Stimulated activated CD8-positive, alpha-beta memory T cell treated with anti-CD3 and anti-CD28 coated beads, Interleukin-15, amount 100 ng/mL, for 24 hours (primary cell): ENCODE measurements at places on chromosomes 11 and 22.

- DNase-seq, result no peak
These were observed 69.5 kb downstream of the AMBRA1 start for GRCh38 chr11:46524201-46524770.

GRCh38 chr11:3920148-3920852 is 64.8 kb downstream of the STIM1 start:
- no peak for DNase-seq

GRCh38 chr11:7167976-7168740 is 79.4 kb downstream of the RBMXL2 start:
- no peak for DNase-seq

- no peak for DNase-seq
These were observed 15.2 kb downstream of the DHCR7 start for GRCh38 chr11:71432761-71433647.

DNA sequence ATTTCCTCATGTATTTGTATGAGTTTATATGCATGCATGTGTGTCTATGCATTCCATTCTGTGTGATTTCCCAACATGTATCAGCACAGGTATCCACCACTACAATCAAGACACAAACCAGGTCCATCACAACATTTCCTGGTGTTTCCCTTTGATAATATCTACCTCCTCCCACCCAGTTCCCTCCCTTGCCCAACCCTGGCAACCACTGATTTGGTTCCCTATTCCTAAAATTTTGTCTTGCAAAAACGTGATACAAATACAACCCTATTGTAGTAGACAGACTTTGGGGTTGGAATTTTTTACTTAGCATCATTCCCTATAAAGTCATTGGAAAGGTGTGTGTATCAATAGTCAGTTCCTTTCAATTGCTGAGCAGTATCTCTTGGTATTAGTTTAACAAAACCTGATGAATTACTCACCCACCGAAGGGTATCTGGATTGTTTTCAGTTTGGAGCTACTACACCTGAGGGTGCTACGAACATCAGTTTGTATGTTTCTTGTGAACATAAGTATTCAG is 51.8 kb upstream of the IGLL5 start:
- DNase-seq, result no peak

DNA sequence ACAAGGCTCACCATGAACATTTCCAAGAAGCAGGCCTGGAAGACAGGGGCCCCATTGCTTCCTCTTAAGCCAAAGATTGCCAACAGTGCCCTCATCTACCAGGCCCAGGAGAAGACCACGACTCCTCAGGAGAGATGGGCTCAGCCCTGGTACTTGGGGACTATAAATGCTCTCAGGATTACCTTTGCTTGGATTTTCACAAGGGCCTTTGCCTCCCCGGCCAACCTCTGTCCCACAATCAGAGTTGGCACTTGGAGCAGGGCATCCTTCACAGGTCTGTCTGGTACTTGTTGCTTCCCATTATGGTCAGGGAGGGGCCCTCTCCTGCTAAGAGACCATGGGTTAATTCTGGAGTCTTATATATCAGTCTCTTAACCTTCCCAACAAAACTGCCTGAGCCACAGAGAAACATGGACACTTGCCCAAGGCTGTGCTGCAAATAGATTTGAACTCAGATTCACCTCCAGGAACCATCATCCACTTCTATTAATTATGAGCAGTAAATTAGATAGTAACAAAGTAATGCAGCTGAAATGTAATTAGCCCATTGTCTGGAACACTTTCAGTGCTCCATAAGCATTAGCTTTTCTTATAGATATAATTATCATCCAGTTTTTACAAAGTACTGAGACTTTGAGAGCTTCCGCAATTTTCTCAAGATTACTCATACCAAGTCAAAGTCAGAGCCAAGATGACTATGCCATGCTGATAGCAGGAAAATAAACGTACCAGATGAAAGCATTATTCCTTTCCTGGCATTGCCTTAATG is 33.5 kb downstream of the POU2AF3 start:
- no peak for DNase-seq

DNA sequence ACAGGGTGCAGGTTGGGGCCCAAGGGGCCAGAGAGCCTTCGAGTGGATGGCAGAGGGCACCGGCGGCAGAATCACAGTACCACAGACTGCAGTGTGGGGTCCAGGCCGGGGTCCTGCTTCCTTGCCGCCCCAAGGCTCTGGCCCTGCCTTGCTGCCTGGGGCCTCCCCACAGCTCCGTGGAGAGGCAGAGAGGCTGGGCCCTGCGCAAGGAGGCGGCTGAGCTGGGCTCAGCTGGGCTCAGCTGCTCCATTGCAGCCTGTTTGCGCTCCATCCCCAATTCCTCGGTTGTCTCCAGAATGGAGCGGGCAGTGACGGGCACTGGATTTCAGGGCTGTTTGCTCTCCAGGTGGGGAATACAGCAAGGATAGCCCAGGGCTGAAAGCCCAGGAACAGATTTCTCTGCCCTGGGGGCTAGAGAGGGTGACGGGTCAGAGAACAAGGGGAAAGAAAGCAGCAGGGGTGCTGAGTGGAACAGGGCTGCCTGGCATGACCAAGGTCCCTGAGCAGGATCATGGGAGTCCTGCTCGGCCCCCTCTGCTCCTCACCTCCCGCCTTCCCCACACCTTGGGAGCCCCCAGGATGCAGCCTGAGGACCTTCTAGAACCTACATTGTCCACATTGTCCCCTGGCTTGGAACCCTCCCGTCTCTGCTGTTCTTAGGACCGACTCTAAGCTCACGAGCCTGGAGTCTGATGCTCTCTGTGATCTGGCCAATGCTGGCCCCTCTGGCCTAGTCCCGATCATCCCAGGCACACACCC is 18.9 kb downstream of the MRGPRG start:
- no peak for DNase-seq

DNA sequence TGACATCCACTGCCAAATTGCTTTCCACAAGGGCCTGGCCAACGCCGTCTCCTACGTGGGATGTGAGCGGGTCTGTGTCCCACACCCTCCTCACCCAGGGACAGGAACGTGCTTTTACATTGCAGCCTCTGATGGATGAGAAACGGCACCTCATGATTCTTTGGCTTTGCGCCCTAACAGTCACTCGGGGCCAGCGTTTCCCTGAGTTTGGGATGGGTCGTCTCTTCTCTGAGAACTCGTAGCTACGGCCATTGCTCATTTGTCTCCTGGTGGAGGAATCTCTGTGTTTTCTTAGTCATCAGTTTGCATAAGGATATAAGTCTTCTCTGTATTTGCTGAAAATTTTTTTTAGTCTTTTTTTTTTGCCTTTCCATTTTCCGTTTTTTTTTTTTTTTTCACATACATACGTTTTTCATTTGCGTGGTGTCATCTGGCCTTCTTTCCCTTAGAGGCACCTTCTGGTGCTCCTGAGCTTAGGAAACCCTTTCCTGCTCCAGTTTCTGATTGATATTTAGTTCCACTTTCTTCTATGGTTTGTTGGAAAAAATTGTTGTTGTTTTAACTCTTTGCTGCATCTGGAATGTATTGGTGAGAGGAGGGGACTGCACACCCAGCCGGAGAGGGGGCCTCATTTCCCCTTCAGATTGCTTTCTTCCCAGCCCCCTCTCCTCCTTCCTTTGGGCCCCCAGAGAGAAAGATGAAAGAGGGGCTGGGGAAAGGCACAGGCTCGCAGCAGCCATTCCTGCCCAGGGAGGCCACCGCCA is 12.0 kb downstream of the TNNT3 start:
- no peak for DNase-seq

- no peak for DNase-seq
These were observed 23.8 kb downstream of the SLC6A5 start for GRCh38 chr11:20623252-20623651.

GRCh38 chr11:45960387-45961095 is 38.1 kb downstream of the LARGE2 start:
- DNase-seq, result no peak

DNA sequence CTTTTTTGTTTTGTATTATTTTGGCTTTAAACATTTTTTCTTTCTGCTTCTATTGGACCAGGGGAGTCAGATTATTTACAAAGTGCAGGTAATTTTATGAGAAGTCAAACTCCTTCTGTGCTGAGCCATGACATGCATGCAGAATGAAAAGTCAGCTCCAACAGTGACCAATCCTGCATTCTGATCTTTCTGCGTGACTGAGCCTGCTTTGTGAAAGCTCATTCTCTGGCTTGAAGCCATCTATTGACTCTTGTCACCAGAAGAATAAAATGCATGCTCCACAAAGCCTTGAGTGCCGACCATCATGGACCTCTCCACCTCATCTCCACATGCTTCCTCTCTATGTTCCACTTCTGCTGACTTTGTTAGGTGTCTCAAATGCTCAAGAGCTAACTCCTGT is 50.2 kb downstream of the MIAT start:
- DNase-seq, result no peak

DNA sequence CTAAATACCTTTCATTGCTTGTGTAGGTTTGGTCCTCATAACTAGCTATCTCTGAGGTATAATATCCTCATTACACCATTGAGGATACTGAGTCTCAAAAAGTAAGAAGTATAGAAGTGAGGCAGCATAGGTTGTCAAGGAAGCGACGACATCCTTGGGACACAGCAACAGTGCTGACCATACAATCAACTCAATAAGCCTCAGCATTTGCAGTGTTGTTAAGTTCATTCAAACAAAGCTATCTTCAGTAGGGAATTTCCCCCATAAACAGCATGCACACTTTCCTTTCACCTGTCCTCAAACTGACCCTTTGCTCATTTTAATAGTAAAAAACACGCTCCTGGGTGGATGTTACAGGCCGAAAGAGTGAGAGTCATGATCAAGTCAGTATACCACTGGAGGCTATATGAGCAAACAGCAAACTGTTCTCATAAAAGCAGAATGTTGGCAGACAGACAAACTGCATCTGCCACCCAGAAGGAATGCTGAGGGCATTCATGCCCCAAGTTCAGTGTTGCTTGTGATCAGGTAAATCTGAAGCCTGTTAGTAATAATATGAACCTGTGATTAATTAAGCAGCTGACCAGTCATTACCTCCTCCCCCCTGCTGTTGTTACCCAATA is 756.2 kb upstream of the TENM4 start:
- DNase-seq, result no peak

DNA sequence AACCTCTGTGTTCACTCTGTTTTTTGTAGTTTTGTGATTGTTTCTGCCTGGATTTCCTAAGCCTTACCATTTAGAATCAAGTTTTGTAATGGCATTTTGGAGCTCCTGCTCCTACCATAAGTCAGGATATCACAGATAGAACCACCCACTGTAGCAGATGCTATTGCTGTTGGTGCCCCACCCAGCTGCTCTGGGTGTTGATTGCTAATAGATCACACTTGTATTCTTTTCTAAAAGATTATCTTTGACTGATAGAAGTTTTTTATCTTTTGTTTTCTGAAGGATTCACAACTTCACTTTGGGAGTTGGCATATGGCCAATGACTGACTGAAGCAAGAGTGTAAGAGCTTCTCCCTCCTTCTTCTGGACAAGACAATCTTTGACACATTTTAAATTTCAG is 76.0 kb downstream of the EHF start:
- no peak for DNase-seq

GRCh38 chr11:69931994-69932910 is 113.0 kb upstream of the FGF3 start:
- no peak for DNase-seq

GRCh38 chr11:2383852-2384804 is 7.0 kb downstream of the CD81 start:
- DNase-seq, result no peak

DNA sequence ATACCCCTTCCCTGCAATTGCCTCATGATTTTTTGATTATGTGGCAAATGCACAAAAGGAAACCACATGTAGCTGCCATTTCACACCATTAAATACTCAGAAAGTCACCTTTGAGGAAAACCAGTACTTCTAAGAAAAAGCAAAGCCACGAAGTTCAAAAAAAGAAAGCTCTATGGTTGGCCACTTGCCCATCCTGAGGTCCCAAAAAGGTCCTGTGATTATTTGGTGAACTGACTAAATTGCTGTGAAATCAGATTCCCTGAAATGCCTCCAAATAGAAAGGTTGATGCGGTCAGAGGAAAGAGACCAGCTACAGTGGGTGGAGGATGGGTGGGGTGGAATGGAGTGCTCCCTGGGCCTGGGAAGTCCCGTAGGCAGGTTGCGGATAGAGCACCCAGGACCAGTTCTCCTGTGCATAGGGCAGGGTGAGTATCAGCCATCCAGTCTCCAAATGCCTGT is 26.9 kb downstream of the MRPL16 start:
- DNase-seq, result no peak

GRCh38 chr11:72899238-72899637 is 85.0 kb downstream of the ATG16L2 start:
- DNase-seq, result no peak

GRCh38 chr11:69014084-69014851 is 1.2 kb upstream of the MRGPRF start:
- no peak for DNase-seq

DNA sequence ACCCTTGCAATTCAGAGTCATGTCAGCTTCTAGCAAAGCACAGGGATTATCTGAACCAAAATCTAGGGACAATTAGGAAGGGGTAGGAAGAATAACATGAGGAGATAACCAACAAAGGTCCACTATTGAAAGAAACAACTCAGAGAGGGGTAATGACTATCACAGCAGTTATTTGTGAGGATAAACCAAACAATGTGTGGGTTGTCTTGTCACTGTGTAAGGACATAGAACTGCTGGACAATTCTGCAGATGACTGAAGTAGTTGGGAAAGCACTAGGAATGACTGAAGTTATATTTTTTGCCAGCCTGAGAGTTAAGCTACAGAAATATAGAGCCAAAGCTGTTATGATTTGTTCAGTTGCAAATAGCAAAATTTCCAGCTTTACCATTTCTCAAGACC is 858.4 kb upstream of the CCDC90B start:
- no peak for DNase-seq

GRCh38 chr11:69429716-69430491 is 51.6 kb upstream of the LINC01488 start:
- DNase-seq, result no peak

GRCh38 chr11:70027451-70027850 is 50.7 kb upstream of the ANO1 start:
- DNase-seq, result no peak

DNA sequence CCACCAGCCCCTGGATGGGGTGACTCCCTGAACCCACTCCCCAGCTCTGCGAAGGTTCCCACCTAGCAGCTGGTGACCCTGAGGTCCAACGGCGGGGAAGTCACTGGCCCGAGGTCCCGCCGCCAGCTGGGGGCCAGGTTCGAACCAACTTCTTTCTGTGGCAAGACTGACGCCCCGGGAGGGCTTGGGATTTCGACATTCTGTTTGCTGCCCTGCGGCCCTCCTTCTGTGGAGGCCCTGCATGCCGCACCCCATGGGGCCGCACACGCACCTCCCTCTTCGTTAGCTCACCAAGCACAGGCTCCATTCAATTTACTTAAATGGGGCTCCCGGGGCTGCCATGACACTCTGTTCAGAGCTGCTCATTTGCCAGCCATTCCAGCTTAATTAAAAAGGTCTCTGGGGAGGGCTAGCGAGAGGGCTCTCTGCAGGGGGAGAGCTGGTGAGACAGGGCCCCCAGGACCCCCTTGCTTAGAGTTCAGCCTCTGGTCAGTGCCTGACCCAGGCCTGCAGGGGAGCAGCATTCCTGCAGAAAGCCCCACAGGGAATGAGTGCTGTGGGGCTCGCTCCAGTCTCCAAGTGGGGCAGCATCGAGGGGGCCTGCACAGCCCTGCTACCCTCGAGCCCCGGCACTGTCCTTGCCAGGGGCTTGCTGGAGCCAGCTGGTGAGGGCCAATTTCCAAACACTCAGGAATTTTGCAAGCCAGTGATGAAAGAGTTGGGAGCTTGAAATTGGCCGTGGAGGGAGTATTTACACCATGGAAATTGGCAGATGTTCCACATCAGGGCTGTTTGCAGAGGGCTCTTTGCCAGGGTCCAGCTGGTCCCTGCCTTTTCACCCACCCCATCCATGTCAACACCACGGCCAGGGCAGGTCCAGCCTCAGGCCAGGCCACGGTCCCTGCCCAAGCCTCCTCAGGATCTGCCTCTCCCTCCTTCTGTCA is 80.8 kb downstream of the CACNA1I start:
- DNase-seq, result no peak
